ENCODE measurements at places on chromosomes 16 and 17.

DNA sequence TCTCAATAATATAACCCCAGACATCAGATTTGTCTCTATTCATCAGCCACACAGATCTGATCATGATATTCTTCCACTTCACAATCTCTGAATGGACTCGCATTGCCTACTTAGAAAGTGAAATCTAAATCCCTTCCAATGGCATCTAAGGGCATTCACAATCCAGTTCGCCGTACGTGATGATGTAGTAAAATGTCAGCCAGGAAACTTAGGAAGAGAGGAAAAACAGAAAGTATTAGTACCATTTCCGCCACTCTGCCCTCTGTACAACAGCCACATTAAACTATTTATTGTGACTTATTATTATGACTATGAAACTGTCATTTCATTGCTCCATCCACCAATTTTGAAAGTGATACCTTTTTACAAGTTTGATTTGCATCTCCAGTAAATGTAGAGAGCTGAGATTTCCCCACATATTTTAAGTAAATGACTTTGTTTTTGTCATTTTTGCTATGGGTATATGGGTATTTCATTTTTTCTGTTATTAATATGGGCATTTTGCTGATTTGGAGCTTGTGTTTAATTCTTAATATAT lies 69.4 kb upstream of the SMIM36 start:
- no peak for DNase-seq

GRCh38 chr17:869086-869485 lies 86.9 kb downstream of the MRM3 start:
- DNase-seq: no peak

GRCh38 chr17:2023692-2024571 lies 1.2 kb downstream of the RTN4RL1 start:
- DNase-seq: peak; percentile 90

GRCh38 chr16:87425941-87426340 lies 33.8 kb downstream of the MAP1LC3B start:
- no peak for DNase-seq

GRCh38 chr17:51463353-51463752 lies 203.0 kb downstream of the UTP18 start:
- no peak for DNase-seq

GRCh38 chr16:77969861-77970260 lies 52.5 kb upstream of the CLEC3A start:
- no peak for DNase-seq

DNA sequence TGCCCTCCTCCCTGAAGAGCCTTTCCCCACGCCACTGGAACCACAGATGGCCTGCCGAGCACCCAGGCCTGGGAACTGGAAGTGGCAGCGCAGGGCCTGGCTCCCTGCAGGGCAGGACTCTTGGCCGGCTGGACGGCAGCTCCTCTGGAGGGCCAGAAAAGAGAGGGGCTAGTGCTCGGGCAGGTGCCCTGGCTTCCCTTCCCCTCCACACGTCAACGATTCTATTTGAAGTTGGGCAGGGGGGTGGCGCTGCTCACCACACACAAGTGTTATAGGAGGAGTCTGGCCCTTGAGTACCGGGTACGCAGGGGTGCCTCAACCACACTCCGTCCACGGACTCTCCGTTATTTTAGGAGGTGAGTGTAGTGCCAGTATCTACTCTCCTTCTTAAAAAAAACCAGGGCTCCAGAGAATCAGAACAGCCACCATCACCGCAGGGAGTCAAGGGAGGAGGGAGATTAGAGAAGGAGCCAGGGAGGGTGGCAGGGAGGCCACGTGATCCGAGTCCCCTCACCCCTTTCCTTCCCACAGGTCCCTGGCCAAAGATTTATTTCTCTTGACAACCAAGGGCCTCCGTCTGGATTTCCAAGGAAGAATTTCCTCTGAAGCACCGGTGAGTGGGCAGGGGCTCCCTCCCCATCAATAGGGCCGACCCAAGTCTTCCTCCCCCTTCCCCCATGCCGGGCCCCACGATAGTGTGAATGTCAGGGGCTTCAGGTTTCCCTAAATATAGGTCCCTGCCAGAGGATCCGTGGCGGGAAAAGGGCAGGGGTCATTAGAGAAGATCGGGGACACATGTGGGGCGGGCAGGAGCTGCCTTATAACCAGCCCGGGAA lies 1.4 kb upstream of the ALDOA start:
- DNase-seq: peak; percentile 84

DNA sequence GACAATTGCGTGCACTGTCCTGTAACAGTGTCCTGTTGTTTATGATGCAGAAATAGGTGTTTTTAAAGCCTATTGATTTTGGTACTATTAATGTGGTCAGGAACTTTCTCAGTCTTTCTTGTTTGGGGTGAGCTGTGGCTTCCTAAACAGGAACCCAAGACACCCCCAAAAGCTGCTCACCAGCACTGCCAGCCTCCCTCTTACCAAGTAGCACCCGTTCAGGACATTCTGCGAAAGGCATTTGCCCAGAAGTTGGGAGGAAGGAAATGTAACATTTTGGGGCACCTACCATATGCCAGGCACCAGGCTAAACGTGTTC lies 21.6 kb upstream of the STH start:
- DNase-seq: no peak

GRCh38 chr17:27494192-27495091 lies 38.2 kb downstream of the KSR1 start:
- DNase-seq: no peak

- no peak for DNase-seq
Observed at GRCh38 chr17:4118015-4118743, 24.7 kb downstream of the ZZEF1 start.

GRCh38 chr16:87464691-87465300 lies 28.0 kb downstream of the ZCCHC14 start:
- peak; percentile 91 for DNase-seq

DNA sequence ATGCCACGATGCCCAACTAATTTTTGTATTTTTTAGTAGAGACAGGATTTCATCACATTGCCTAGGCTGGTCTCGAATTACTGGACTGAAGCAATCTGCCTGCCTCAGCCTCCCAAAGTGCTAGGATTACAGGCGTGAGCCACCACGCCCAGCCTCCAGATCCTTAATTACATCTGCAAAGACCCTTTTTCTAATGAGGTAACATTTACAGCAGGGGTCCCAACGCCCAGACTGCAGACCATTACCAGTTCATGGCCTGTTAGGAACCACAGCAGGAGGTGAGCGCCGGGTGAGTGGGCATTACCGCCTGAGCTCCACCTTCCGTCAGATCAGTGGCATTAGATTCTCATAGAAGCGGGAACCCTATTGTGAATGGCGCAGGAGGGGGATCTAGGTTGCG lies 4.0 kb upstream of the RAB11FIP4 start:
- no peak for DNase-seq

GRCh38 chr17:40509626-40510327 lies 8.4 kb upstream of the TNS4 start:
- DNase-seq: no peak

DNA sequence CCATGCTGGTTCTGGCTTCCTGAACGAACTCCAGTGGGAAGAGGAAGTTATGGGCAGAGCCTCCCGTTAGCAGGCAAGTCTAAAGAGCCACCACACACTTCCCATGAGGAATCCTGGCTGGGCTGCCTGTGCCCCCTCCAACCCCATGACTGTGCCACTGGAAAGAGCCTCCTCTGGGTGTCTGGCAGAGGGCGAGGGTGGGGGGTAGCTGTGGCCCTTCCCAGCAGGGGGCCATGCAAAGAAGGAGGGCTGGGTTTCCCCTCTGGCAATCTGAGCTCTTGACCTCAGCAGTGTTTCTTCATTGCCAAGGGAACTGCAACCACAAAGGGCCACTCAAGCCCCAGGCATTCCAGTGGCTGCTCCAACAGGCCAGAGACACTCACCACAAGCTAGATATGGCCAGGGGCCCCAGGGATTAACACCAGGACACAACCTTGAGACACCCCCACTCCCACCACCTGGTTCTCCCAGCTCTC lies 1.7 kb upstream of the RRAD start:
- DNase-seq: no peak
